Stimulated activated naive B cell treated with anti-CD40 and anti-IgM and Interleukin-4, amounts not matched to agents 10 μg/mL and 1 μg/mL and 100 μg/mL, for 72 hours (primary cell): ENCODE measurements at places on chromosomes 3 and 15.
A peak's percentile ranks its signal among the peaks of the same experiment; 100 is the strongest.

DNA sequence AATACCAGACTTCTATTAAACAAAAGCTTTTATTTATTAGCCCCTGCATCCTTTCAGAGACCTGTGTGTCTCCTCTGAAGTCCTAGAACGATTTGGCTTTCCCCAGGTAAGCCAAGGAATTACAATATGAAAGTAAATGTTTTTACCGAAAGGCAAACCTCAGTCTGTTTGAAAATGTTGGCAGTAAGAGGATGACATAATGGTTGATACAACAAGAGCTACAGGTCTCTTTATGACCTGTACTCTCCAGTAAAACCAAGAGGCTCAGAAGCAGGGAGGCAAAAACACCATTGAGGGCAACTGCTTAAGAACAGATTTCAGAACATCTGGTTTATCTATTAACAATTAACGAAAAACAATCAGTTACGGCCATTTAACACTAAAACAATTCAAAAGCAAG lies 107.8 kb downstream of the ADAM10 start:
- no peak for DNase-seq

- DNase-seq, result no peak
Measured at GRCh38 chr3:126352476-126353454, 4.4 kb downstream of the KLF15 start.

DNA sequence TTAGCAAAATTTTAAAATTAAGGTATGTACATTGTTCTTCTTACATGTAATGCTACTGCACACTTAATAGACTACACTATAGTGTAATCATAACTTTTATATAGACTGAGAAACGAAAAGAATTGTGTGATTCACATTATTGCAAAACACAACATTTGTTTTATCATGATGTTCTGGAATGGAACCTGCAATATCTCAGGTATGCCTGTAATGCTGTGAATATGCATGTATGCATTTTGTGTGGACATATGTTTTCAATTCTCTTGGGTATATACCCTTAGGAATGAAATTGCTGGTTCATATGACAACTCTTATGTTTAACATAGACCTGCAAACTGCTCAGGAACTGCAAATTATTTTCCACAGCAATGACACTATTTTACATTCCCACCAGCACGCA lies 38.6 kb upstream of the TJP1 start:
- DNase-seq, result no peak

- no peak for DNase-seq
Measured at GRCh38 chr3:56799251-56799882, 2.4 kb downstream of the ARHGEF3 start.

- no peak for DNase-seq
Measured at GRCh38 chr3:60660026-60660425, 591.2 kb downstream of the FHIT start.

DNA sequence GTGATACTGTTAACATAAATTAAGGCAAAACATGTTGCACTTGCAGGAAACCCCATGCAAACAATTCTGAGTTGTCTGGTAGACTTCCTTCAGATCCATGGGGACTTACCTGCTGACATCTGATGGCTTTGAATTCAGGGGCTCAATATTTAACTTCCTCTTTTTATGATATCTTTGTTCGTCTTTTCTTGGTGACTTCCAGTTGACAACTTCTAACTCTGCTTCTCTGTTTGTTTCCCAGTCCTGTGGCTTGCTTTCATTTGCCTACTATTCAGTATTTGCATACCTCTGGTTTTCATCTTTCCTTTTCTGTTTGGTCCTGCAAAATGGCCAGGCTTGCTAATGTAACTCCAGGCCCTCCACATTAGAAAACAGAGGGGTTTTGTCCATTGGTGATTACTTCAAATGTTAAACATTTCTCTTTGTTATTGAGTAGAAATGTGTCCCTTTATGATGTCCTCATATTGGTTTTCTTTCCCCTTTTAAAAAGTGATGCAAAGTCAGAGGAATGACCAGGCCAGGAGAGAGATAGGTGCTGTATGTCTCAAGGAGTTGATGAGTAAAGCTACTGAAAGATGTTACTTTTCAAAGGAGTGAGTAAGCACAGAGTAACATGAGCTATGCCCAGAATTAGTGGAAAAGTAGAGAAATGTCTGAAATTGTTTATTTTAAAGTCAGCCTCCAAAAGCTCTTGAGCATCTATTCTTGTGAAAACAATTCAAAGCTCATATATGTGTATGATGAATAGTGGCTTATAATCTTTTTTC lies 335.9 kb downstream of the LPP start:
- peak; percentile 7 for DNase-seq

- DNase-seq, result no peak
Measured at GRCh38 chr3:171977441-171977840, 61.9 kb upstream of the FNDC3B start.

- DNase-seq, result no peak
Measured at GRCh38 chr15:83850501-83851245, 196.8 kb downstream of the ADAMTSL3 start.
